ENCODE measurements at places on chromosomes 1 and 21. TPM values are rescaled to one million over a fixed set of nuclear protein-coding genes. Genes with fewer than 3 reads are reported as not detected.

- DNase-seq, result no peak
Observed at GRCh38 chr1:61368876-61369275, 286.5 kb downstream of the NFIA start.

- no peak for DNase-seq
Observed at GRCh38 chr21:33608559-33608958, 20.1 kb upstream of the DONSON start.

The S100A10 gene
- polyA plus RNA-seq, result 223 TPM

GRCh38 chr1:51473331-51474115 is 45.5 kb downstream of the EPS15 start:
- no peak for DNase-seq

GRCh38 chr1:198157847-198158725 is 1.3 kb downstream of the NEK7 start:
- no peak for DNase-seq

GRCh38 chr1:150477733-150478132 is 9.5 kb upstream of the TARS2 start:
- DNase-seq, result no peak

DNA sequence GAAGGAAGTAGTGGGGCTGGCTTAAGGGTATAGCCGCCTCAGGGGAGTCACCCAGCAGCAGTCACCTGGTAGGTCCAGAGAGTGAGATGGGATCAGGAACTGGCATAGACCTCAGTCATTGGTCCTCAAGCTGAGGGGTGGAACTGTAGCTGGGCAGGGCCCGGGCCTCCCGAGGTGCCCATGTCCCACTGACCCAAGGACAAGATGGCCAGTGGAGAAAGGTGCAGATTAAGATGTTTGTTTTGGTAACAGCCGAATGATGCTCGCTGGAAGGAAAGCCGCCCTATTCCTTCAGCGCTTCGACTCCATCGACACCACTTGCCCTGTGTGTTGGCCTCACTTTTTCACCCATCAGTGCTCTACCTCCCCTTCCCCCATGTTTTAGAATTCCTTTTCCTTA is 16.4 kb downstream of the COL9A2 start:
- no peak for DNase-seq

All from right cardiac atrium (tissue), 5 donors.